ENCODE measurements at places on chromosomes 4 and X.

DNA sequence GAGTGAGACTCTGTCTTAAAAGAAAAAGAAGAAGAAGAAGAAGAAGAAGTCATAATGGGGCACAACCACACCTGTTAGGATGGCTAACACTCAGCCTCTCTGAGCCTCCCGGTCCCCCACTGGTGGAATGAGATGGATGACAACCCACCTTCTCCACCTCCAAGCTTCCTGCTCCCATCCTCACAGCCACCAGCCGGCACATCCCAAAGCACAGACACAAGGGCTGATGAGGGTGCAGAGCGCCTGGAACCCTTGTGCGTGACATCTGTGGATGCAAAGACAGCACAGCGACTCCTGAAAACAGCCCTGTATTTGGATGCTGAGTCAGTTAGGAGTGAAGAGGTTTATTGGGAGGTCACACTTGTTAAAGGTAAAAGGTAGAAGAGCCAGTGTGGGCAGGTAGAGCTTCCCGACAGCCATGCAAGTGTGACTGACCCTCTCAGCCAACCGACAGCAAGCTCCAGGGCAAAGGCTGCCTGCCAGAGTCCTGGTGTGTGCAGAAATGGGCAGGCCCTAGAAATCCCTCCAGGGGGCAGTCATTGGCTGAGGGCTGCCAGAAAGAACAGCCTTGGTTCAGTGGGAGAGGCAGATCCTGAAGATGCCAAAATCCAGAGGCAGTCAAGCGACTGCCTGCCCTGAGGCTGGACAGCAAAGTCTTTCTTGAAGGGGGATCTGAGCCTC is 26.6 kb upstream of the MAN2B2 start:
- no peak for DNase-seq

- no peak for DNase-seq
These were observed 114.3 kb upstream of the HS3ST1 start for GRCh38 chr4:11542952-11543351.

- DNase-seq = no peak
These were observed 3.9 kb downstream of the MAML3 start for GRCh38 chr4:140149846-140150635.

DNA sequence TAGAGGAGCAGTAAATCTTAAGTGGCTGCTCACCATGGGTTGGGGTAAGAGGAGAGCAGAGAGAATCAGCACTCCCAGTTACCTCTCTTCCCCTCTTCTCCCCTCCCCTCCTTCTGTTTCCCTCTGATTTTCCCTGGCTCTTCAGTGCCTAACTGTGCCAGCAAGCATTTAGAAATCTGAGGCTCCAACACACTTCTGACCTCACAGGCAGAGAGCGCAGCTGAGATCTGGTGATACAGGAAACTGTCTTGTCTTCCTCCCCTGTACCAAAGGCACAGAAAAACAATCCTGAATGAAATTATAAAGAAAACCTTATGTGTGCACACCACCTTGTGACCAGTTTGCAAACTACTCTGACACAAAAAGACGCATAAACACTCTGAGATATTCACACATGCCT is 82.4 kb upstream of the SMIM10 start:
- DNase-seq = no peak

GRCh38 chr4:6331018-6331417 is 61.4 kb downstream of the WFS1 start:
- DNase-seq = no peak

DNA sequence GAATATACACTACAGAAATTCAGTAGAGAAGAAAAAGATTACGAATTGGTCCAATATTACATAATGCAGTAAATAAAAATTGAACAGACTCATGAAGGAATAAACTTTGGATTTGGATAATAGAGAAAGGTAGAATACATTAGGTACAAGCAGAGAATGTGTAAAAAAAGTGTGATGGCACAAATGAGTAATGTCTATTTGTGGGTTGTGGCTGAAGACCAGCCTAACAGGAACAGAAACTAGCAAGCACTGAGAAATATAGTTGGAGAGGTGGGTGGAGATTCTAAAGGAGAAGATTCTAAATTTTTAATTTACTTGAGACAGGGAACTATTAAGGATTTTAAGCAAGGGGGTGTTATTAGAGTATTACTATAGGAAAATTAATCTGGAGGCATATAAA is 15.2 kb upstream of the CLOCK start:
- peak; percentile 19 for DNase-seq

DNA sequence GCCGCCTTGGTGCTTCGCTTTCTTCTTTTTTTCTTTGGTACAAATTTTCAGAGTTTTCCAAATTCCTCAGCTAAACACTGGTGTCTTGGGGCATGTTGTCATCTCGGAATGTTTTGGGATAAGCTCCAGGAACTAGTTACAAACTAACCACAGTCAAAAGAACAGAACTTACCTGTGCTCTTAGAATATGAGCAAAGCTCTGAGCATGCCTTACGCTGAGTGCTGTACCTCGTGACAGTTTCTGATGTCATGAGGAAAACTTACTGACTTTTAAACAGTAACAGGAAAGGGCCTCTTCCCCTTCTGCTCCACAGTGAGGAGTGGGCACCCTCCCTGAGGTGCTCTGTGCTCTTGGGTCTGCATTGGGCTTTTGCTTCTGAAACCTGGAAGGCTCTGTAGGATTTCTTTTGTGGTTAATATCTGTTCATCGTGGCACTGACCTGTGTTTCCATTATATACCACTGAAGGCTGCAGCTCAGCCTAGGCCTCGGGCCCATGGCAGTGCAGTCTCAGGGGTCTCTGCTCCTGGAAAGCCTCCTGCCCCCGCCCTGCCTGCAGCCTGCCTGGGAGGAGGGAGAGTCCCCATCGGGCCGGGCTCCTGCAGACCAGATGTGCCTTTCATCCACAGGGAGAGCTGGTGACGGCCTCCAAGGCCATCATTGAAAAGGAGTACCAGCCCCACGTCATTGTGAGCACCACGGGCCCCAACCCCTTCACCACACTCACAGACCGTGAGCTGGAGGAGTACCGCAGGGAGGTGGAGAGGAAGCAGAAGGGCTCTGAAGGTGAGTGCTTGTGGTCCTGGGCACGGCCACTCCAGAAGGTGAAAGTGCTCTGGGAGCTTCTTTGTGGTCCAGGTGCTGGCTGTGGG is 48.7 kb downstream of the NOP14 start:
- no peak for DNase-seq

DNA sequence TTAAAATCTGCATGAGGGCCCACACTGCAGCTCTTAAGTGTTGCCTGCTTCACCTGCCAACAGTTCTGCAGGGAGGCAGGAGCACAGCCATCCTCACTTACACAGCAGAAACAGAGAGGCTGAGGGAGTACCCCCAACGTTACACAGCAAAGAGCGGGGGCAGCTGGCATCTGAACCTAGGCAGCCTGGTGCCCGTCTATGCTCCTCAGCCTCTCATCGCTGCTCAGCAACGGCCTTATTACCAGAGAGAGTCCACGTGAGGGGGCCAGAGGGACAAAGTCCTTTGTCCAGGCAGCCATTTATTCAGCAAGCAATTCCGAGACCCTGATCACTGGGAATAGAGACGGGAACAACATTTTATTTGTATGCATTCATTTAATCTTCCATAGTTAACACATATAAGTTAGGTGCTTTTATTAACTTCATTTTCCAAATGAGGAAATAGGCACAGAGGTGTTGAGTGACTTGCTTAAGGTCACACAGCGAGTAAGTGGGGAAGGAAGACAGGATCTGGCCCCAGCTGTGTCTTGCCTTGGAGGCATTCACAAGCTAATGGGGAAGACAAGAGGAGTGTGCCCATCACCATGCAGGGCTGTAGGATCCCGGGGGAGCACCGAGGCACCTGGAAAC is 52.2 kb upstream of the SORCS2 start:
- DNase-seq = no peak

- DNase-seq = no peak
These were observed 105.2 kb upstream of the LRPAP1 start for GRCh38 chr4:3637326-3638016.

DNA sequence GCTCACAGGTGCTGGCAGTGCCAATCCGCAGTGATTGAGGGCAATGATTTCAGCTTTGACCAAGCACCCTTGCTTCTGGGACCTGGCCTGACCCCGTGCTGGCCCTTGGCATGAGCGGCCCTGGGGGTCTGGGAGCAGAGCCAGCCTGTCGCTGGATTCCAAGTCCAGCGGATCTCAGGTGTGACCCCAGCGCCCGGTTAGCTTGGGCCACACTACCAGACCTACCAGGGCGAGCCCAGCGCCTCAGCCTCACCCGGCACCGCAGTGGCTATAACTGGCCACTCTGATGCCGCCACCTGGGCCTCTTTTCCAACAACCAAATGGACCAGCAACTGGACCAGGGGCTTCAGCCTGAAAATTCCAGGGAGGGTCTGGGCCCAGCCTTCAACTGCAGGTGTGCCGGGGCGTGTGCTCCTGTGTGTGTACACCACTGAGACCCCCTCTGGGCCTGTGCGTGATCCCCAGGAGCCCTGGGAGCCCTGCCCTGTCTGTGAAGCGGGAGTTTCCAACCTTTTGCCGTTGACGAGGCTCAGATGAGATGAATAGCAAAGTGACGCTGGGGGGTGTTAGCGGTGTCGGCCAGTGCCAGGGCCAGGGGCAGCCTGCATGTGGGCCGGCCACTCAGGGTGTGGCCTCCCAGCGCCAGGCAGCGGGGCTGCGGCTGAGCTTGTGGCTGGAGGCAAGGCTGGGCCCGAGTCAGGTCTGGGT is 658 bp downstream of the SH3TC1 start:
- DNase-seq = no peak

GRCh38 chr4:5409237-5409636 is 299.1 kb downstream of the EVC2 start:
- DNase-seq = no peak

- DNase-seq = no peak
These were observed 36.8 kb downstream of the MAP9 start for GRCh38 chr4:155339999-155340398.

DNA sequence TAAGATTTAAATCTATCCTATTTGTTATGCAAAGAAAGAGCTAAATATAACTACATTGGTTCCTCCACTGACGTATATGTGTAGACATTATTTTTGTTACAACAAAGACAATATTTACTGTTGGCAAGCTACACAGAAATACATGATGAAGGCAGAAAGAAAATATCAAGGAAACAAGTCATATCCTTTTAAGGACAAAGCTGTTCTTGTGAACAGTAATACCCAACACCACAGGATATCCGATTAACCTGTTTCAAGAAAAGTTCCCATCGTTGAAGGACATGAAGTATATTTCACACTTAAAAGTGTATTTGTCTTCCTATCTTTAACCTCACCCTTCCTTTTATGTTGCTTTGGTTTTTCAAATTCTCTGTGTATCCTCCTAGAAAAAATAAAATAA is 235.8 kb upstream of the AADAT start:
- DNase-seq = no peak

DNA sequence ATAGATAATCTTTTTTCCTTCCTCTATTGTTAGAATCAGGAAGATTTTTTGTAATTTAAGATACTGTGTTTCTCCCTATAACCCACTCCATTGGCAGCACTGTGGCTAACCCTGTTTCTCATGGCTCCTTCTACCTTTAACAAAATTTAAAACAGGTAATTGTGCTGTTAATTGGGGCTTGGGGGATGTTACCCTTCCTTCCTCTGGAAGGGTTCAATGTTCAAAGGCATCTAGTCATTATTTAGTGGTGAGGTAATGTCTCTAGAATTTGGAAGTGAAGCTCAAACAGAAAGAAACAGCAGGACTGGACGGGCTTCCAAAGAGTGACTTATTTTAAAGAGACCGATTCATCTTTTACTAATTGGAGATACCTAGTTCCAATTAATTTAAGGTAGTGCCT is 166.4 kb downstream of the TRIML1 start:
- no peak for DNase-seq

DNA sequence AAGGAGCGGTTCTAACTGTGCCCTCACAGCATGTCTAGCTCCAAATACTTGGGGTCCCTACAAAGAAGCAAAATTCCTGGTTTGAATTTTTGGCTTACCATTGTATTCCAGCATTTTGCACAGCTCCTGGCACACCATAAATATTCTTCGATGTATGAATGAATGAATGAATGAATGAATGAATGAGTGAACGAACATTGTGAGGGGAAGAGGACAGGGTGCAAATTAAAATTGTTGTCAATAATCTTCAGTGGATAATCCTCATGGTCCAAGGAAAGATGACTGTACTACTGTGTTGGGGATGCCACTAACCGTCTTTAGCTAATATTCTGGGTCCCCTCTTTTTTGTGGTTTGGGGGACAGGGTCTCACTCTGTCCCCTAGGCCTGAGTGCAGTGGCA is 110.9 kb upstream of the MAP3K15 start:
- DNase-seq = no peak

DNA sequence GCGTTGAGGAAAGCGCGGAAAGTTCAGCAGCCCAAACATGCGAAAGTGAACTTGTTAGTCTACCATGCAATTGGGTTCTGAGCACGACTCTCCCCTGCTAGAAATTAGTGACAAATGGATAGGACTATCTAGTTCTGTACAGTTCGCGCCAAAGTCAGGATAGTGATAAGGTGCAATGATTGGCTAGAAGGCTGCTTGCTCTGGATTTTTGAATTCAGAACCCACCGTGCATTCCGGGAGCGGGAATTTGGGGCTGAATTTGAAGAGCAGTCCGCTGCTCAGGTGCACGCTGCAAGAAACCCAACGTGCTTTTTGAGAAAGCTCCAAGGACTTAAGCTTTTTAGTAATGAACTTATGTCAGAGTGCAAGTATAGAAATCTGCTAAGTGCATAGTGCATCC is 732 bp upstream of the ESX1 start:
- DNase-seq = no peak

DNA sequence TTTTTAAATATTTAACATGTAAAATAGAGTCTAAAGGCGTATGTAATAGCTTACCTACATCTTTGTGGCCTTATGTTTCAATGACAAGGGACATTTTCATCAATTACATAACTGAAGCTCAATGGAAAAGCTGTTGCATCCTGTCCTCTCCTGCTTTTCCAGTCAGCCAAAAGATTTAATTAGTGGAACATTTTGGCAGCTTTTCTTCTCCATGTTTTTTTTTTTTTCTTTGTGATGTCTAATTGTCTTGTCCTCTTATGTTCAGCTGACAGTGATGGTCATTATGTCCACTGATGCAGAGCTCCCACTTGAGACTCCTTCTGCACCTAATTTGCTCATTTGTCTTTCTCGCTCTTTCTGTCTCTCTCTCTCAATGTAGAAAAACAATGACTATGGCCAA is 422.2 kb downstream of the GABRG1 start:
- DNase-seq = no peak

GRCh38 chrX:132743086-132743485 is 215.3 kb downstream of the HS6ST2 start:
- no peak for DNase-seq

GRCh38 chr4:48194971-48195370 is 60.9 kb upstream of the TXK start:
- DNase-seq = peak; percentile 19

DNA sequence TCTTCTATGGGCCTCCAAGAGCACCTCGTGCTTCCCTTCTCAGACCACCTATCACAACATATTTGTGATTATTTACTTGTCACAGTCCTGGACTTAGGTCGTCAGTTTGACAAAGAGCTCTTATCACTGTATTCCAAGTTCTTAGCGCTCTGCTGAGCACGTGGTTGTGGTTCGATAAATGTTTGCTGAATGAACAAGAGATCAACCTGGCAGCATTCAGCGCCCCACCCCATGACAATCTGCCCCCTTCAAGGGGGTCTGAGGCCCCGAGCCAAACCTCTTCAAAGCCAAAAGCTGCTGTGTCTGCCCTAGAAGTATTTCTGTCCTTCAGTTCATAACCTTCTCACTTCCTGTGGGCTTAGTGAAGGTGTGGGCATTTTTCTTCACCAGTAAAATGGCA is 15.0 kb downstream of the RPS4X start:
- DNase-seq = no peak
